ENCODE measurements at places on chromosomes 2 and 18.

- no peak for DNase-seq
Observed at GRCh38 chr2:203097735-203098134, 83.1 kb downstream of the NBEAL1 start.

- DNase-seq: no peak
Observed at GRCh38 chr18:59839931-59840685, 59.7 kb upstream of the PMAIP1 start.

DNA sequence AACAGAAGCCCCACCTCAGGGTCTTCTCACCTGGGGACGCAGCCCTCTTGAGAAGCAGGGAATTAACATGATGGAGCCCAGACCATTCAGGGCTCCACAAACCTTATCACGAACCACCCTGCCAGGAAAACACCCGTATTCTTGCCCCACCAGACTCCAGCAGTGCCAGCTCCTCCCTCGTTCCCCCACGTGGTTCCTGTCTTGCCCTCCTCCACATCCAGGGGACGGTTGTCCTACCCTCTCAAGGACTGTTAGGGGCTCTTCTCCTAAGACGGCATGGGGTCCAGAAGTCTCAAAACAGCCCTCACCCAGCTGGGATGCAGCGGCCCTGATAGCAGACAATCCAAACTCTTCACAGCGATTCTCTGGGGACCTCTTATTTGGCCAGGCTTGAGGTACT, 372.2 kb upstream of the HS6ST1 start:
- DNase-seq: no peak

GRCh38 chr18:22149710-22150109, 19.7 kb upstream of the GATA6 start:
- no peak for DNase-seq

DNA sequence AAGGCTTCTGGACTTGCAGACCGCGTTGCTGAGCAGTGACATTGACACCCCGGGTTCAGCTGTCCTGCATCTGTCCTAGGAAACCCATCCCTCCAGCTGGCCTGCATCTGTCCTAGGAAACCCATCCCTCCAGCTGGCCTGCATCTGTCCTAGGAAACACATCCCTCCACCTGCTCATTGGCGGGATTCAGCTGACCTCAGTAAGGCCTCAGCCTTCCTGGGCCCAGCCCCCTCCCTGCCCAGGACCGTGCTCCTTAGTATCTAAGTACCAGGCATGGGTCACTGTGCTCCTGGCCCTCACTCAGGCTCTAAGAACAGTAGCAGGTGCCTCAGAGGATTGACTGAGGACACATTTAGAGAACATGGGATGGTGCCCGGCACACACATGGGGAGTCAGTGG, 1.2 kb downstream of the MLPH start:
- DNase-seq: no peak

DNA sequence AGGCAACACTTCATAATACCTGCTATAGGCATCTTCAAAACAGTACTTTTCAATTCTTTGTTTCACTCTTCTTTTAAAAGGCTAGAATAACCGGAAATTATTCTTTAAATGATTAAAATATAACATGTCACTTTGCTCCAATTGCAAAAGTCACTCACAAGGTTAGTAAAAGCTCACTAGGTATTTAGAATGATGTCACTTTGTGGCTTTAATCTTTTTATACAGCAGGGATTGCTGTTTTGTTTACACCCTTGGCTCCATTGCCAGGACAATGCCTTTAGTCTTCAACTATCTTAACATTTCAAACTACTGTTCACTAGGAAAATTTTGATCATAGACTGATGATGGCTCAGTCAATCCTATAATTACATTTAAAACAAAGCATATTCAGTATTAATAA, 157.1 kb downstream of the BAZ2B start:
- no peak for DNase-seq

DNA sequence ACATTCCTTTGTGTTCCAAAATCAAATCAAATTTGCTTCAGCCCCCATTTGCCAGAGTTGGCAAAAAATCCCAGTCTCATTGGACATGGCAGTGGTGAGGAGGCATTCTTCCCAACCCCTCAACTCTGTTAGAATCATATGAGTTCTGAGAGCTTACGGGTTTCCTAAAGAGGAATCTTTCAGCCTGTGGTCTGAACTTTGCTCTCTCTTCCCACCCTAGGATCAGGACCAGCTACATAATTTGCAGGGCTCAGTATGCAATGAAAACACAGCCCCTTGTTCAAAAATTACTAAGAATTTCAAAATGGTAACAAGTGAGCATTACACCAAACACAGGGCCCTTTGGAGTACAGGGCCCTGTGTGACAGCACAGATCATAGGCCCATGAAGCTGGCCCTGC, 47.1 kb upstream of the RMND5A start:
- DNase-seq: no peak

GRCh38 chr18:32480581-32480980, 9.9 kb upstream of the GAREM1 start:
- DNase-seq: no peak

DNA sequence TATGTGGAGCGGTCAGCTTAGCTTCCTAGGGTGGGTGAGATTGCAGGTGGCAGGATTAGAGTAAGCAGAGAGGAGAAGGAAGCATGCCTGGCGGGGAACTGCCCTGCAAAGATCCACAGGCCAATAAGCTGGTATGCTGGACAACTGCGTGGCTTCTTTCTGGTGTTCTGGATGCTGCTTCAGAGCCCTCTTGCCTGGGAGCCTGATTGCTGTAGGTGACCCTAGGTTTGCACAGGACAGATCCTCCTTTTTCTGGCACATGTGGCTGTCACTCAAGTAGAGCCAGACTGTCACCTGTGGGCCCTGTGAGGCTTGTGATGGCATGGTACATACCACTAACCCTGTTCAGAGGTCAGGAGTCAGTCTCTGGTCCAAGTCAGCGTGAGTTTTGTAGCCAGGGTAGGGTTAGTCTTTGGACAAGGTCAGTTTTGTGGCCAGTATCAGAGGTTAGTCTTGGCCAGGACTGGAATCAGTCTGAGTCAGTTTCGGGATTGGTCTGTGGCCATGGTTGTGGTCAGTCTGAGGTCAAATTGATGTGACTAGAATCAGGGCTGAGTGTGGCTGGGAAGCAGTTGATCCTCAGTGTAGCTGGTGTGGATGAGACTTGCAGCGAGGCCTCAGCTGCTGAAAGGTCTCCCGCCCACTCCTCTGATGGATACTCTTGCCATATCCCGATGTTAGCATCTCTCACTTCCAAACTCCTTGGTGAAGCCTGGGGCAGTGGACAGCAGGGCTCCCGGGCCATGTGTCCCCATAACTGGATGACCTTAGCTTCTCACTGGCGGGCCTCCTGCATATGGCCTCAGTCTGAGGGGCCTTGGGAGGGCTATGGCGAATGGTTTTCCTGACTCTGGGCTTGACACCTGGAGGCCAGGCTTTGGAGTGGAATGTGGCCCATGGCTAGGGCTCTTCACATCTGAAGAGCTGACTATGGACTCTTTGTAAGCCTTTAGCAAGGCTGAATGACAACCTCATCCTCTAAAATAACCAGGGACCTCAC, 260.5 kb downstream of the DYSF start:
- no peak for DNase-seq

- DNase-seq: no peak
Observed at GRCh38 chr2:45390441-45390840, 220.6 kb downstream of the SRBD1 start.

- no peak for DNase-seq
Observed at GRCh38 chr2:163493359-163494298, 242.2 kb downstream of the FIGN start.

DNA sequence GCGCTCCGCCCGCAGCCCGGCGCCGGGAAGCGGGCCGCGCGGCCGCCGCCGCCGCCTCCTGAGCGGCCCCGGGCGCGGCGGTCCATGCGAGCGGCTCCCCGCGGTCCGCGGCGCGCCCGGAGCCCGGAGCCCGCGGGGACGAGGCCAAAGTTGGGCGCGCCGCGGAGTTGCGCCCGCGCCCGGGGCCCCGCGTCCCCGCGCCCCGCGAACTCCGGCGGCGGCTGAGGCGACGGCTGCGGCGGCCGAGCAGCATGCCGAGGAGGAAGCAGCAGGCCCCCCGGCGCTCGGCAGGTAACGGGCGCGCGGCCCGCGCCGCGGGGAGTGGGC, 992 bp downstream of the TSHZ1 start:
- DNase-seq: no peak

DNA sequence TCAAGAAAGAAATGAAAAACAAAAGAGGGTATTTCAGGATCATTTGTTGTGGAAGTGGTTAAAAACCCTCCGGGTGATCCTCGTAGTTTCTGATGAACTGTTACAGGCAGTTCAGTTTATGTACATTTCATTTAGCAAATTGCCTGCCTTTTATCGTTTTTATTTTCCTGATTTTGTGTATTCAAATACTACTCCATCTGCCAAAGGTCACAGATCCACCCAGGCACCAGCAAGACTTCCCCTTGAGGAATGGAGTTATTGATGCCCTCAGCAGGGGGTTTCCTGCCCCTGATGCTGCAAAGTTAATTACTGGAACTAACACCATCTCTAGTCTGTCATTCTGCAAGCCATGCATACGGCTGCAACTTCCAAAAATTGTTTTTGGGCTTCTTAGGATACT, 641.9 kb downstream of the SLC4A3 start:
- no peak for DNase-seq

- no peak for DNase-seq
Observed at GRCh38 chr2:108304975-108305374, 16.3 kb downstream of the SULT1C2 start.

- DNase-seq: no peak
Observed at GRCh38 chr2:44342854-44343253, 18.4 kb downstream of the PREPL start.

DNA sequence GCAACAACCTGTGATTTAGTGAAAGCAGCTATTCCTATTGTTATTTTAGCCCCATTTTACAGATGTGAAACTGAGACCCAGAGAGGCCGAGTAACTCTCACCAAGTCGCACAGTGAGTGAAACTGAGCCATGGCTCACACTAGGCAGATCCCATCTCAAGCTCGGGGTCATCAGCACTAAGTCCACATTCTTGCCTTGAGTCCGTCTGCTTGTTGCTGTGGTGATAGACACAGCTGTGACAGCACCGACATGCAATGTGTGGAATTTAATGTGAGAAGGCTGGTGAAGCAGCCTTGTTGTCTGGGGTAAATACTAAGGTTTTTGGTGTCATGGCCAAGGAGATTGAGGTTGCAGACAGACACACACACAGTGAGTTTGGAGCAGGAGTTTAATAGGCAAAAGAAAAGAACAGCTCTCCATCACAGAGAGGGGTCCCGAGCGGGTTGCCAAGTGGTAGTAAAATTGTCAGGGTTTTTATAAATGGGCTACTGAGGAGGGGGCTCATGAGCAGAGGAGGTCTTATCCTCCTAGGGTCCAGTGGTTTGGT, 40.2 kb upstream of the GMCL1 start:
- no peak for DNase-seq

DNA sequence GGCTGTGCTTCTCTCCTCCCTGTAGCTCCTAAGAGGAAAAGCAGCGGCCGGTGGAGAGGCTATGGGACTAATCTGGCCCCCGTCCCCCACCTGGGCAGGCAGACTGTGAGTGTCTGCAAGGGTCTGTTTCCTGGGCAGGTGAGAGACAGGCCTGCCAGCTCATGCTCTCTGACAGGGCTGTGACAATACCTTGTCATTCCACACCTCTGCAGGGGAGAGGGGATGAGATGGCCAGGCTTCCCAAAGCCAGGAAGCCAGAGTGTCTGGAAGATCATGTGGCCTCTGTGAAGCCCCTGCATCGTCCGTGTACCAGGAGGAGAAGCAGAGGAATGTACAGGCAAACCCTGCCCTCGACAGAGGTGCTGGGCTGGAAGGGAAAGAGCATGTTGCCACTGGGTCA, 142.5 kb upstream of the GATA6 start:
- no peak for DNase-seq

DNA sequence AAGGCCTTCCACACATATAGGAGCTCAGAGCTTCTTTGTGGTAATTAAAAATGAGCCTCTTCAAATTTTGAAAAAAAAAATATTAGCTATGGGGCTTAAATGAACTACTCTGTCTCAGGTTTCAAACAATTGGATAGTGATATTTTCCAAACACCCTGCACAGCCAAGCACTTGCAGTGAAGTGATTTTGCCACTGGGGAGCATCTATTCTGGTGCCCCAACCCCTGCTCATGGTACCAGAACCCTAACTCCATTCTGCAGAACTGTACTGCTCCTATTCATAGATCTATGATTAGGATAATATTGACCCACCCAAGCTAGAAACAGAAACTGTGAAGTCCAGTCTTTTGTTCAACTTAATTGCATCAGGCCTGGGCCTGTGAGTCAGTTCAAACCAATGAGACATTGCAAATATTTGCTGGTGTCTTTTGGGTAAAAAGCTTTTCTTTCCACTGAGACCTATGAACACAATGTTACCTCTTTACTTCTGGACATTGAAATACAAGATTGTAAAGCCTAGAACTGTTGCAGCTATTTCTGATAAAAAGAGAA, 324.0 kb downstream of the GALNT13 start:
- DNase-seq: no peak

- no peak for DNase-seq
Observed at GRCh38 chr2:128538396-128538795, 219.7 kb upstream of the HS6ST1 start.

DNA sequence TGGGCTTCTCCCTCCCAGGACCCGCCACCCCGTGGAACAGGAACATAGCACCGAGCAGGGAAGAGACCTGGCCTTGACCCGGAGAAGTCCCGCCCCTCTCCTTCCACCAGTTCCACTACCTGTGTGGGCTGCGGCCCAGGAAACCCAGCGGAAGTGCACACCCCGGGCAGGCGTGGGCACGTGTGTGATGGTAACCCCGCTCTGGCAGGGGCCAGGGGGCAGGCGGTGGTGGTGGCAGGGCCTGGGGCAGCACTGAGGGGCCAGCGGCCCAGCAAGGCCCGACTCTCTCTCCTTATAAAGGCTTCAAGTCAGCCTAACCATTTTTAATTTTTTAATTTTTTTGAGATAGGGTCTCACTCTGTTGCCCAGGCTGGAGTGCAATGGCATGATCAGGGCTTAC, 129.0 kb upstream of the FAM98A start:
- DNase-seq: no peak

- DNase-seq: no peak
Observed at GRCh38 chr18:55487997-55488396, 100.0 kb downstream of the TCF4 start.

DNA sequence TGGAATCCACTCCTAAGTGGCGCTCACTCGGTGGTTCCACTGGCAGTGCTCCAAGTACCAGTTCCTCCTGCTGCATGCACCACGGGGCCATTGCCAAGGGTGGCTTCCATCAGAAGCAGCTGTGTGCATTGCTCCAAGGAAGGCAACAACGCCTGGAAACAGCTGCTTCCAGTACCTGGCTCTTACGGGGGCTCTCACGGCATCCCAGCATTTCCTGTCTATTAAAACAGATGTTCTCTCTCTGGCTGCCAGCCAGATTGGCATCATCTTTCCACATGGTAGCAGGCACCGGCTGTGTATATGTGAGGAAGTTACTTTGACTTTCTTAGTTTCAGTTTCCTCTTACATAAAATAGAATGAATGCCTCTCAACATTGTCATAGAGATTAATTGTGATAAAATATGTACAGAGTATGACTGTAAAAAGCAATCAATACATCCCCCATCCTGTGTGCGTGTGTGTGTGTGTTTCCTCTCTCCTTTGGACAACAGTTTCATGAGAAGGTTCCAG, 84.9 kb downstream of the CMPK2 start:
- DNase-seq: peak; percentile 15
